ENCODE measurements at places on chromosomes 12 and 14. TPM values are rescaled to one million over a fixed set of nuclear protein-coding genes. Genes with fewer than 3 reads are reported as not detected.

The LRRK2 gene
- 0.72 TPM for polyA plus RNA-seq

The B3GNT4 gene
- 0.27 TPM for polyA plus RNA-seq

The PRH2 gene
- not detected for polyA plus RNA-seq

The PDE3A gene
- polyA plus RNA-seq = 46.7 TPM

The PROX2 gene
- not detected for polyA plus RNA-seq

The ACVRL1 gene
- polyA plus RNA-seq = 35.1 TPM

The RPS6KL1 gene
- polyA plus RNA-seq = 12.0 TPM

The RNASE12 gene
- polyA plus RNA-seq = not detected

The FOXG1 gene
- polyA plus RNA-seq = not detected
